Progenitor cell of endocrine pancreas (in vitro differentiated cells): ENCODE measurements at places on chromosomes 1 and 21. TPM values are rescaled to one million over a fixed set of nuclear protein-coding genes. Genes with fewer than 3 reads are reported as not detected.

The CA14 gene
- 13.1 and 16.6 TPM in 2 replicates for total RNA-seq

The HOOK1 gene
- total RNA-seq: 51.2 and 56.1 TPM in 2 replicates

The OR2L2 gene
- 0.14 and 0.22 TPM in 2 replicates for total RNA-seq

The KIF14 gene
- 7.8 and 7.9 TPM in 2 replicates for total RNA-seq

The DESI2 gene
- 32.7 and 33.0 TPM in 2 replicates for total RNA-seq

The HORMAD1 gene
- not detected in 2 replicates for total RNA-seq

The SERINC2 gene
- total RNA-seq: 58.8 and 65.7 TPM in 2 replicates

The C1orf94 gene
- total RNA-seq: not detected in 2 replicates
